ENCODE measurements at places on chromosomes 12 and 14. TPM values are rescaled to one million over a fixed set of nuclear protein-coding genes. Genes with fewer than 3 reads are reported as not detected.
A peak's percentile ranks its signal among the peaks of the same experiment; 100 is the strongest.

DNA sequence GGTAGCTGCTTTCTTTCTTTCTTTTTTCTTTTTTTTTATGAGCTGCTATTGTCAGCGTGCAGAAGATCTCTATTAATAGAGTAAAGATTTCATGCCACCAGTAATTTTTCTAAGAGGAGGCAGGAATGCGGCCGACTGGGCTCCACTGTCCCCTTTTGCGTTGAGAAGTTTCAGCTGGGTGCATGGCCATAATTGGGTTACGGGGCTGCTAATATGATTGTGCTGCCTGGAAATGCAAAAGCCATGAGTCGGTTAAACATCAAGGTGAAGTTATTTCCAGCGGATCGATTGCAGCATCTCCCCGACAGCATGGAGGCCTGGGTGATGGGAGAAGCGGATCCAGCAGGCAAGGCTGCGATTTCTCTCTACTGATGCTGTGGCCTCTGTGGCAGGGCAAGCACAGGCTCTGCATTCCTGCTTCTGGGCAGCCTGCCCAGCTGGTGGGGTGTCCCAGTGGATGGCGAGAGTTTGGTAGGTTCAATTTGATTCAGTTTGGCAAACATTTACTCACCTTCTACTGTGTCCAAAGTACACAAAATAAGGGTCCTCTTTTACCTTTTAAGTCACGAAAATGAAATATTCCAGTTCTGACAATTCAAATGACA, 54.4 kb upstream of the PRMT8 start:
- peak; percentile 31 for DNase-seq

The CISTR gene
- not detected for total RNA-seq

DNA sequence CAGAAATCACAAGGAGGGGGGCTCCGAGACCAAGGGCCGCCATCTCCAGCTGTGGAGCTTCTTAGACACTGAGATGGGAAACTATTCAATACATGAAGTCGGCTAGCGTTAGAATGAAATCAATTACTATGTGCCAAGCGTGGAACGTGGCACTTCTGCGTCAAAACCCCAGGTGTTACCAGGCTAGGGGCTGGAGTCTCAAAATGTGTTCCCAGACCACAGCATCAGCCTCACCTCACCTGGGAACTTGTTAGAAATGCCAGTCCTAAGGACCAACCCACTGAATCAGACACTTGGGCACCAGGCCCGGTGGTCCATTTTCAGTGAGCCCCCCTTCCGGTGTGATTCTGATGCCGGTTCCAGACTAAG, 5.0 kb upstream of the SETD1B start:
- DNase-seq: no peak

The DICER1 gene
- 59.4 TPM for total RNA-seq

- no peak for DNase-seq
Measured at GRCh38 chr14:71465316-71465715, 466.9 kb upstream of the RGS6 start.

DNA sequence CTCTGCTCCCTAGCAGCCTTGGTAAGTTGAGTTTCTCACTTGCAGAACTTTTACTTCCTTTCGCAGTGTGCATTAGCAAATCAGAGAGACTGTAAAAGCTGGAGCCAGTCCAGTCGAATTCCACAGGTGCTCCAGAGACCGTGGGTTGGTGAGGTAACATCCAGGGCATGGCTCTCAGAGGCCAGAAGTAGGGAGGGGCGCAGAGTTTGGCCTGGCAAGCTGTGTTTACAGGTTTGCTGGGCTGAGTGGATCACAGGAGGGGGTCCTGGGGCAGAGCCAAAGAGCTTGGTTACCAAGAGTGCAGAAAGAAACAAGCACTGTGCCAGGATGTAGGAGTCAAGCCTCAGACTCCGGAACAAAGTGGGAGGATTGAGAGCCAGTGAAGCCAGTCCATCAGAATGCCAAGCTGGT, 10.2 kb upstream of the BHLHE41 start:
- no peak for DNase-seq

The STAC3 gene
- 2.0 TPM for total RNA-seq

The SMCO2 gene
- 0.20 TPM for total RNA-seq

The ERG28 gene
- total RNA-seq: 29.4 TPM

DNA sequence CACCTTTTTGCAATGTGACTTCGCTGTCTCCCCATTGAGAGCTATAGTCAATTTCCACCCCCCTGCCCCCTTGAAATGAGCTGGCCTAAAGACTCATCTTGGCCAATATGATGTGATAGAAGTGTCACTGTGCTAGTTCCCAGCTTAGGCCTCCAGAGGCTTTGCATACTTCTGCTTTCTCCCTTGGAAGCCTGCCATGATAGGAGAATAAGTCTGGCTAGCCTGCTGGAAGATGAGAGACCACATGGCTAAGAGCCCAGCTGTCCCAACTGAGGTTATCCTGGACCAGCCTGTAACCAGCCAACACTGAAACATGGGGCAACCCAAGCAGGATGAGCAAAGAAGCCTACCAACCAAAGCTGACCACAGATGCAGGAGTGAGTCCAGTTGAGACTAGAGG, 196.9 kb downstream of the GRIN2B start:
- DNase-seq: no peak

DNA sequence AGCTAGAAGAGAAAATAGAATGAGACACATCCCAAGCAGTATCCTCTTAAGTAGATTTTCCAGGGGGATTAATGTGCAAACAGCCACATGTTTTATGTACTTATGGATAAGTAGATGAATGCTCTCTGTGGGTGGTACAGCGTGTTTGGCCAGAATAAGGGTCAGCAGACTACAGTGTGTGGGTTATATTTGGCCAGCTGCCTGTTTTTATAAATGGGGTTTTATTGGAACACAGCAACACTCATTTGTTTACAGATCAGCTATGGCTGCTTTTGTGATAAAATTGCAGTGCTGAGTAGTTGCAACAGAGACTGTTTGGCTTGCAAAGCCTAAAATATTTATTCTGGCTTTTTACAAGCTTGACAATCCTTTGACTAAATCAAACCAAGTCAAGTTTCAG, 780.2 kb upstream of the SEL1L start:
- no peak for DNase-seq

DNA sequence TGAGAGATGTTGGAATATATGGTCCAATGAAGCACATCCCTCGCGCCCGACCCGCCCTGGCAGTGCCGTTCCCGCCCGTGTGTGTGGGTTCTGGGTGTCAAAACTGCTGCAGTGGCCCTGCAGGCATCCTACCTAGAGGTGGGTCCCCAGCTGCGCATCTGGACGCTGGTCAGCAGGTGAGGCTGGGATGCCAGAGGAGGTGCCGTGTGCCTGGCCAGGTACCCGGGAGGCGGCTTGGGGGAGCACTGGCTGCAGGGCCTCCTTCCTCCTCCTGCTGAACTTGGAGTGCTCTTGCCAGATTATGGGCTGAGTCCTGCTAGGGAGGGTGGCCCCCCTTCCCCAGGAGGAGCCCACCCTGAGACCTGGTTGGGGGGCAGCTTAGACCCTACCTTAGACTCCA, 5.2 kb downstream of the MTA1 start:
- no peak for DNase-seq

DNA sequence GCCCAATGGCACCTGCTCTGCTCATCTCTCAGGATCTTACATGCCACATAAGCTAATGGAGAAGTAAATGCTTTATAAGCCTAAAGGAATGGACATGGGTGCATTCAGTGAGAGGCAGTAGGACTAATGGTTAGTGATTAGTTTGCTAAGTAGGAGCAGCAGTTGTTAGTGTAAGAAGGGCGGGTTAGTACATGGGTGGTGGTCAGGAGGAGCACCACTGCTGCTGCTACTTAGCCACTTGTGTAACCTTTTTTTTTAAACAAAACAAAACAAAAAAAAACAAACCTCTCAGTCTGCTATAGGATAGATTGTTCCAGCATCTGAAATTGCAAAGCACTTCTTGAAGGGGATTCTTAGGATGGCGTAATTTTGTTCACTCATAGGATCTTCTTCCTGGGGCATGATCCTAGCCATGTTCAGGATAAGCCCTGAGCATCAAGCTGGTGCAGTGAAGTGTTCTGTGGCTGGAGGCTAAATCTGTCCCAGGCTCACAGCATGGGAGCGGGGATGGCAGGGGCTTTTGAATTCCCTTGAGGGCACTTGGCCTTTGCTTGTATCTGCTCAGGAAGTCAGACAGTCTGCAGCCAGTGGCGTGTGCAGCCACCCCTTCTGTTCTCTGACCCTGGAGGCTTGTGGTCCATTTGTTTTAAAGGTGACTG, 63.6 kb downstream of the CHST11 start:
- DNase-seq: no peak

DNA sequence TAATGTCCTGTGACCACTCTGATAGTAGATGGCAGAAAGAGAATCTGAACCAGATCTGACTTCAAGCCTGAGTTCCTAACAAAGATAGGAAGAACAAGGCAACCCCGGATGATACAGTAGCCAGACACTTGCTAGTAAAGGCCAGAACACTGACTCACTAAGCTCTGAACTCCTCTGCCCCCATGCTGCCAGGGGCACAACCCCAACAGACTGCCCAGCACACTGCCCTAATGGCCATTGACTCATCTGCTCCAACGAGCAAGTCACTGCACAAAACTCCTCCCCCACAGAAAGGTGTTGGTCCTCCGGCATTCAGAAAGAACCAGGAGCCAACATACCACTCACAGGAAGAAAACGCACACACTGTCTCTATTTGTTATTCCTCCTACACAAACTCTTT, 179.6 kb upstream of the NUDT4 start:
- DNase-seq: no peak

DNA sequence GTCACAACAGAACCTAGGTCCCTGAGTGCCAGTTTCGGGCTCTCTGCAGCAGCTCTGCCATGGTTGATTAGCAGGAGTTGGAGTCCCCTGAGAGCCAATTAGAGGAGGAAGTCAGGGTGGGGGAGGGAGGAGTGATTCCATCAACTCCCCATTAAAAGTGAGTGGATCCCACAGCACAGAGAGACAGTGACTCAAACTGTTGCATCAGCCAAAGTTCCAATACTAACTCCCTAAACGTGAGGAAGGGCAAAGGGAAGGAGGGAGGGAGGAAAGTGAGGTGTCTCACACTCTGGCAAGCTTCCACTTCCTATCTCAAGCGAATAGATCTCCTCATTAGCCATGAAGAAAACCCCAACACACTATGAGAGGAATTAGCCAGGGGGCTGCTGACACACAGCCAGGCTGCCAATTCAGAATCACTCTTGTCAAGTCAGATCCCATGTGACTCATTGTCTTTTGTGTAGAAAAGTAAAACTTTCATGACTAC, 23.6 kb downstream of the OR11H4 start:
- no peak for DNase-seq

GRCh38 chr12:47224563-47225133, 144.9 kb upstream of the AMIGO2 start:
- DNase-seq: no peak

The PTPRR gene
- total RNA-seq: 0.22 TPM

DNA sequence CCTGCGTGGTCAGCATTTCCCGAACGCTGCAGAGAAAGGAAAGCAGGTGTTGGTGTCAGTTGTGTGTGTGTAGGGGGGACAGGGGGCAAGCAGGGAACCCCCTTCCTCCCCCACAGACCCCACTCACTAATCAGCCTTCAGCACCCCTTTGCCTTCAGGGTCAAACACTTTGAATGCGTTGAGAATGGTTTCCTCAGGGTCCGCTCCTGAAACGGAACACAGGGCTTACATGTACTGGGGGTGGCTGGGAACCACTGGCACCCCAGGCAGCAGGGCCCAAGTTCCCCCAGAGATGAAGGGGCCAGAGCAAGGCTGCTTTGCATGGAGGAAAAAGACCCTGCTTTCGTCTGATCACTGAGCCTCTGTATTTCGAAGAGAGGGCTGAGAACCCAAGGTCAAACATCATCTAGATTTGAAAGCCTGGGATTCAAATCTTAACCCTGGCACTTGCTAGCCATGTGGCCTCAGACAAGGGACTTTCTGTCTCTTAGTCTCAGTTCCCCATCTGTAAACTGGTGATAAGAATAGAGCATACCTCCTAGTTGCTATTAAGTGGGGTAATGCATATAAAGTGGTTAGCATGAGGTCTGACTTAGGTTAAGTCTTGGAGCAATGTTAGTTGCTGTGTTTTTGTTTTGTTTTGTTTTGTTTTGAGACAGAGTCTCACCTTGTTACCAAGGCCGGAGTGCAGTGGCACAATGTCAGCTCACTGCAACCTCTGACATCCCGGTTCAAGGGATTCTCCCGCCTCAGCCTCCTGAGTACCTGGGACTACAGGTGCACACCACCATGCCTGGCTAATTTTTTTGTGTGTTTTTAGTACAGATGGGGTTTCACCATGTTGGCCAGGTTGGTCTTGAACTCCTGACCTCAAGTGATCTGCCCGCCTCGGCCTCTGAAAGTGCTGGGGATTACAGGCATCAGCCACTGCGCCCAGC, 7.0 kb downstream of the MYL2 start:
- DNase-seq: no peak

The SLCO1C1 gene
- not detected for total RNA-seq

- peak; percentile 67 for DNase-seq
Measured at GRCh38 chr14:99574099-99574880, 29.7 kb downstream of the CCDC85C start.

DNA sequence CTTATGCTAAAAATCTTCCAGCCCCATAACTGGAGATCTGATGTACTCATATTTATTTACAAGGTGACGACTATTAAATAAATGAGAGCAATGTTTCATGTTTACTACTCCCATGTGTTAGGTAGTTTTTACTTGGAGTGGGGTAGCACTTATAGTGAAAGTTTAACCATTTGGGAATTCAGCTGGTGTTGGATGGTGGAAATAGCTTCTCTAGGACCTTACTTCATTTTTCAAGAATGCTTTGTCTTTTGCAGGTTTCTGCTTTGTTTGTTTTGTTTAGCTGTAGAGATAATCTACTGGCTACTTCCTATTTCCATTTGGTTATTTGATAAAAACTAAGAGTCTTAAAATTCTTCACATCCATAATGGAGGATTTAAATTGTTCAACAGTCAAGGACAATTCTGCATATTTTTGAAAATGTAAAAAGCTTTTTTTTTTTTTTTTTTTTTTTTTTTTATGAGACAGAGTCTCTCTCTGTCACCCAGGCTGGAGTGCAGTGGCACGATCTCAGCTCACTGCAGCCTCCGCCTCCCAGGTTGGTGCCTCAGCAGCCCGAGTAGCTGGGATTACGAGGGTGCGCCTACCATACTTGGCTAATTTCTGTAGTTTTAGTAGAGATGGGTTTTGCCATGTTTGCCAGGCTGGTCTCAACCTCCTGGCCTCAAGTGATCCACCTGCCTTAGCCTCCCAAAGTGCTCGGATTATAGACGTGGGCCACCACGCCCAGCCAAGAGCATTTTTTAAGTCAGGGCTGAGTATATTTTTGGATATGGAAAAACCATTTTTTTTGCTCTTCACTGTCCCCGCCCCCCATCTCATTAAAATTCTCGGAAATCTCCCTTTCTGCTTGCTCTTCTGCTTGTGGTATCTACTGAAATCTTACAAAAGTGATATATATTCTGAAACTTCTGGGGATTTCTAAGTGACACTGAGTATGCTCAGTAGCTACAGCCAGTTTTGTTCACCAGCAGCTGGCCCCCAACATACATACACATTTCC, 1.4 kb upstream of the ABCD2 start:
- no peak for DNase-seq

The IL22 gene
- total RNA-seq: not detected

All from H9 (cell line).